ENCODE measurements at places on chromosomes 2 and 18.

GRCh38 chr18:31042406-31043181 is at the start of gene DSC3:
Gene DSC3 (minus strand): TSS chr18:31042742. CDS start chr18:31042660, 82 bp downstream.
- no peak for DNase-seq

GRCh38 chr2:107322416-107322815 is 436.4 kb upstream of the ST6GAL2 start:
- DNase-seq, result no peak

DNA sequence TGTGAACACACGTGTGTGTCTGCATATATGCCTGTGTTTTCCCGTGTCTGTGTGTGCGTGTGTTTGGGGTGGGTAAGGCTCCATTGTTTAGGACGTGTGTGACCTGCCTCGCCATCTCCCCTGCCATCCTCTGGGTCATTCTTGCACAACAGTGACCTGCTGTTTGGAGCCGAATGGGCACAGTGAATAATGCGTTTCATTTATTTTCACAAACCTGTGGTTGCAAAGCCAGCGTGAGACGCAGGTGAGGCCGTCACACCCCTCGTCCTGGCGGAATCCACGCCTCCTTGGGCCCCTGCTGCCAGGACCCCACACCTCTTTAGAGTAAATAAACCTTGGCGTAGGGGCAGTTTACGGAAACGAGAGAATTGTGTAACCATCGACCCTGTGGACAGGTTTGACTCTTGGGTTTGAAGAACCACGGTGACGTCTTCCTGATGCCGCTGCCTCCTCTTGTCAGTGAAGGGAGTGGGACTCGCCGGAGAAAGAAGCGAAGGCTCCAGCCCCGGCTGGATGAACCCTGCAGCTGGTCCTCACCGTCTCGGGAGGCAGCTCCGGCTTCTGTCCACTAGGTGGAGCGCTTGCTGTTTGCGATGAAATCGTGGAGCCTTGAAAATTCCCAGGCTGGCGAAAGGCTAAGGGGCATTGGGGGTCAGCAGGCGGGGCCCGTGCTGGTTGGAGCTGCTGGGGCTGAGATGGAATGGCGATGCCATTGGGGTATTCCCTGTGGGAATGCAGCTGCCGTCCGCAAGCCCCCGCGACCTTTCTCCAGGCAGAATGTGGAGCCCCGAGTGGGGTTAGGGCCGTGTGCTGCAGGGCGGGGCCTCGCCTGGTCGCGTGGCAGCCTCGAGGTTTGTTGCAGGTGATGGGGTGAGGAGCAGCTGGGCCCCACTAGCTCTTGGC is 81.1 kb downstream of the RTP5 start:
- DNase-seq, result no peak

- no peak for DNase-seq
Measured at GRCh38 chr2:235934774-235935484, 233.3 kb downstream of the GBX2 start.
